ENCODE measurements at places on chromosomes 4 and X. TPM values are rescaled to one million over a fixed set of nuclear protein-coding genes. Genes with fewer than 3 reads are reported as not detected.

ODAPH gene
- total RNA-seq, result not detected

BTK gene
- total RNA-seq, result not detected

SLIT2 gene
- total RNA-seq, result 15.1 TPM

LRBA gene
- total RNA-seq, result 51.9 TPM

PABPC1L2B gene
- not detected for total RNA-seq

All from smooth muscle cell of the pulmonary artery (primary cell).